ENCODE measurements at places on chromosomes 7 and 10.

GRCh38 chr7:90736968-90737939, 141.1 kb downstream of the CDK14 start:
- no peak for DNase-seq

DNA sequence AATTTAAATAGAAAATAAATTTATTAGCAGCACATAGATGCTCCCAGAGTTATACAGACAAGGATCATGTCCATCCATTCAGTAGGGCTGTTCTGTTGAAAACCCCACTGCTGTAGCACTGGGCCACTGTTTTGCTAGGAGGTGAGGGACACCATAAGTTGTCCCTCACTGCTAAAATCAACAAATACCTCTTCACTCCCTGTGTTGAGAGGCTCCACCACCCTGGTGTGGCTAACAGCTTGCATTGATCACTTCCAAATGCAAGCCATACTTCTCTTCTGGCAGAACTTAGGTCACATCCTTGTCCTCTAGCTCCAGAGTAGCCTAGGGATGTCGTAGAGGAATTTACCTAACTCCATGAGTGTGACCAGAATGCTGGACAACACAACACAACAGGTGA, 55.4 kb downstream of the MDFIC start:
- no peak for DNase-seq

DNA sequence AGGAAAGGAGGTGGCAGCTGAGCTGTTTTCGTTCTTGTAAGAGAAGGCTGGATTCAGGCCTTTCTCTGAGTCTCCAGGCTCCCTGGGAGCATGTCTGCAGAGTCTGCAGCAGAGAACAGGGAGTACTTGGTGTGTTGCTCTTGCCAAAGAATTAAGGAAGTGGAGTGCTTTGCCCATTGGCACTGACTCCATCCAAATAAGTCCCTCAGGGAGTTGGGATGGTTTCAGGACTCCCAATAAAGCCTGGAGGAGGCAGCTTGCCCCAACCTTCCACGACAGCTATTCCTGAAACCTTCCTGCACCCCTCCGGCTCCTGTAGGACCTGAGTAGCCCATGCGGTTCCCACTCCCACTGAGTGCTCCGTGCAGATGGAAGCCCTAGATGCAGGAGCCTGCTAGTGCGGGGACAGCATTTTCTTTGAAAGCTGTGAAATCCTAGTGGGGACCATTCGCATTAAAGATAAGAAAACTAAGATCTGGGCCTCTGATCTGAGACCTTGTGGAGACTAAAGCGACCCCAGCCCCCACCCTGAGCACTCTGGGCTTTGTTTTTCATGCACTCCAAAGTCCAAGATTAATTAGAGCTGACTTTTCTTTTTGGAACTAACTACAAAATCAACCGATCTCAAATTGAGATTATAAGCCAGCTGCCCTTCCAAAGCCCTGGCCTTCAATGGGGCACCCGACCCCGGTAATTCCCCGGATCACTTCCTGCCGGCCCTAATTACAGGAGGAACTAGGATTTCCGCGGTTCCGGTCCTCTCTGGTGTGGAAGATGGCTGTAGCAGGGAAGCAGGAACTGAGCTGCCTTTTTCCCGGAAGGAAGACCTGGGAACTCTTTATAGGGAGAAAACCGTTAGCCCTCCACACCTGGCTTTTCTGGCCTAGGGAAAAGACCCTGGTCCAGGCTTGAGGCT, 110.2 kb downstream of the COL13A1 start:
- peak; percentile 68 for DNase-seq

- DNase-seq: no peak
These were observed 406.4 kb upstream of the VWC2 start for GRCh38 chr7:49367072-49367471.

DNA sequence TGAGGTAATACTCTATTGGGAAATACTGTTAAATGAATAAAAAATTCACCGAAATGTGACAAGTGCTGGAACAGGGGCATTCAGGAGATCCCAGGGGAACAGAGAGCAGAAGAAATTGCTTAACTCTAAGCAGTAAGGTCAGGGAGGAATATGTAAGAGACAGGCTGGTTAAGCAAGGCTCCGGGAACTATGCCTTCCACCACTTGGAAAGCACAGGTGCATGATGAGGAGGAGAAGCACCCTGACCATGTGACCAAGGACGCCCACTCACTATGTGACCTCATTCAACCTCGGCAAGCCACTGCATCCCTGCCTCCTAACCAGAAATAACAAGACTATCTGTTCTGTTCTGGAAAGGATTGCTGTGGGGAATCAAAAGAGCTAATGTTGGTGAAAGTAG, 218.4 kb downstream of the ELMO1 start:
- peak; percentile 20 for DNase-seq

- DNase-seq: no peak
These were observed 53.8 kb downstream of the NHLRC2 start for GRCh38 chr10:113908236-113908635.

GRCh38 chr10:29473406-29474100, 161.2 kb downstream of the SVIL start:
- DNase-seq: no peak

DNA sequence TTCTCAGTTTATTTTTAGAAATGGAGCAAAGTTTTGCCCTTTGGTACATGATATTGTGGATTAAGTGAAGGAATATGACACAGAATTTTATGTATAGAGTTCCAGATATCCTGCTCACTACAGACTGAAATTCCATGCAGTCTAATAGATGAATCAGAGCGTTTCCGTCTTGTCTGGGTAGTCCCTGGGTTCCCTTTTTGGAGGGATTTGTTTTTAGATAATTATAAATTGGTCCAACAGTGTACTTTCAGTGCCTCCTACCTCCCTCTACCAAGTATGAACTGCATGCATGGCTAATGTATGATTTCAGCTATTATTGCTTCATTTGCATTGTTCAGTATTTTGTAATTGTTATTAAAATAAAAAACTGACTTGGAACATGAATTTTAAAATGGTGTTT, 74.4 kb downstream of the SEPTIN7 start:
- DNase-seq: no peak

GRCh38 chr7:18538554-18539250, 43.2 kb downstream of the HDAC9 start:
- no peak for DNase-seq

DNA sequence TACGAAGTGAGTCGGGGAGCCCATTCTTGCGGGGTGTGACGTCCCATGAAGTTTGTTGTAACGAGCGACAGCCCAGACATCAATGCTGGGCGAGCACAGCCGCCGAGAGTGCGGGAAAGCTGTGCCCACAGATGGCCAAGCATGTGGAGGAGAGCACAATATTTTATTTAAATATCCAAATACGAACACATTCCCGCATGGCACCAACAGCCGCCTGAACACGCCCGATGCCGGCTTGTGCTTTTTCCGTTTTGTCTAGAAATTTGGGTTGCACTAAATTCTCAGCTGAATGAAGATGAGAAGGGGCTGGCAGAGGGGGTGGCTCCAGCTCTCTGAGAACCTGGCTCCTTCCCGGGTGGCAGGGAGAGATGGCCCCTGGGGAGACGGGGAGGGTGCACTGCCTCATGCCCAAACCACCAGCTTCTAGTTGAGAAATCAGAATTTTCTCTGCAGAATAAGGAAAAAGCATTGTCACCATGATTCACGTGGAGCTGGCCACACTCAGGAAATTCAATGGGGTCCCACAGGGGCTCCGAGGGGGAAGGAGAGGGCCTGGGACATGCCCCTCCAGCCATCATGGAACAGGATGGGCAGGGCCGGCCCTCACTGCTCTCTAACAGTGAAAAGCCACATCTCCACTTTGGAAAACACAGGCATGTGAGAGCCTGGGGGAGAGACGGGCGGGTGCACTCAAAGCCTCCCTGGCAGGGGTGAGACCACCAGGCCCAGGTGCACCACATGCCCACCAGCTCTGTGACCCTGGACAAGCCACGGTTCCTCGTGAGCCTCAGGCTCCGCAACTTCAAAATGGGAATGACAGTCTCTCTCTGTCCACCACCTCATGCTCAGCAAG, 48.3 kb downstream of the EBF3 start:
- no peak for DNase-seq

DNA sequence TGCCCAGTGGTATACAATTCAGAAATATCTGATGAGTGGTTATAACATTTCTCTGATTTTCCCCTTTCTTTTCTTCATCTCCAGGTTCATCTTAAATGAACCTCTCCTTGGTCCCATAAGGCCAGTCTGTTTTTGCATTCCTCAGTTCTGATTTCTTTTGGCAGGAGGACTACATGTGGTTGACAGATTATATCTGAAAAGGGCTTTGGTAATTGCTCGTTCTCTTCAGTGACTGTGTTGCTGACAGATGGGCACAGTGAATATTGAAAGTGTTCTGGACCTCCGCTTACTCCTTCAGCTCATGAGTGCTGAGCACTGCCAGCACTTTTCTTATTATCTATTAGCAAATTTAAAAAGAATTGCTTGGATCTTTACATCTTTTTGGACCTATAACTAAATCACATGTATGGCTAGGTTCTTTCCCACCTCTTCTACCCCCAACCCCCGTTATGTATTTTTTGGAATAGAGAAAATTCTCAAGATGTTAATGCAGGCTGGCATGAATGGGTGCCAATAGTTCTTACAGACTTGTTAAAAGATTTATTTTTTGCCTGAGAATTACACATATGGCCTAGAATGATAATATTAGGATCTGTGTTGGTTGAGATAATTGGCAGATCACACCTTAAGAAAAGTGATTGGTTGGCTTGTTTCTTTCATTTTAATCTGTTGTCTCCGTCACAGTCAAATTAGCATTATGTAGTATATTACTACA, 323.0 kb downstream of the EXOC4 start:
- DNase-seq: no peak

GRCh38 chr7:28466341-28466740, 54.0 kb downstream of the CREB5 start:
- no peak for DNase-seq

- DNase-seq: no peak
These were observed 180.8 kb upstream of the SLC26A5 start for GRCh38 chr7:103626776-103627175.

DNA sequence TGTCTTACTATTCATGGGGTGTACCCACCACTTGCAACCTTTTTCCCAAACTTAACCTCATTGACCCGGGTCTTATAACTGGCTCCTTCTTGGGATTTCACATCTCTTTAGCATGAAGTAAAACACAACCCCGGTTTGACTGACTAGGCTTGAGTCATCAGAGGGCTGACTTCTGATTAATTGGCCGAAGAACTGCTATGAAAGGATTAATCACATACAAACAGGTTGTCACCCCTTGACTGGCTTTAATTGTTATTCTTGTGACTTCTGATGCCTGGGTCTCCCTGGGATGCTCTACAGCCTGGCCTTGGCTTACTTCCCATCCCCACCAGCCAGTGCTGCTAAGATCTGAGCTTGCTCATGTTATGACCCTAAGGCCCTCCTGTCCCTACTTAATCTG, 8.8 kb upstream of the CRPPA start:
- no peak for DNase-seq

GRCh38 chr10:34119456-34119855, 695.6 kb downstream of the PARD3 start:
- no peak for DNase-seq

GRCh38 chr10:102795453-102796406, 41.5 kb downstream of the CYP17A1 start:
- DNase-seq: no peak

DNA sequence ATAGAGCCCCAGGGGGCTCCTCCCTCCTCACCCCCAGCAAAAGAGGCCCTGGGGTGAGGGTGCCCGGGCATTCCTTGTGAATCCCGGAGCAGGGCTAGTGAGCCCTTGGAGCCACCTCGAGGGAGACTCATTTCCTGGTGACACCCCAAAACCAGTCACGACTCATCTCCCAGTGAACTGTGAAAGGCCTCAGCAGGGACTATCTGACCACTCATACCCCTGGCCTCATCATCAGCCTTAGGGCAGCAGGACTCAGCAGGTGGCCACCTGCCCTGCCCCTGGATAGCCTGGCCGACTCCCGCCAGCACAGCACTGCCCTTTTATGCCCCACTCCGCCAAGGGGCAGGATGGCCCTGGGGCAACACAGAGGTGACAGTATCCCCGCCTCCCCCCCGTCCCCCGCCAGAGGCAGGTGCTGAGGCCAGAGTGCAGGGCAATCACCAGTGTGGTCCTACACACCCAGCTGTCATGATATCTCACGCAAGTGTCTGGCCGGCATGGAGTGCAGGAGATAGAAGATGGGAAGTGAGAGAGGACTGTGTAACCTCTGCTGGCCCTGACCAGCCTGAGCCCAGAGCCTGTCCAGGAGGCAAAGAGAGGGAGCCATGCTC, 3.2 kb downstream of the SNCG start:
- DNase-seq: no peak

DNA sequence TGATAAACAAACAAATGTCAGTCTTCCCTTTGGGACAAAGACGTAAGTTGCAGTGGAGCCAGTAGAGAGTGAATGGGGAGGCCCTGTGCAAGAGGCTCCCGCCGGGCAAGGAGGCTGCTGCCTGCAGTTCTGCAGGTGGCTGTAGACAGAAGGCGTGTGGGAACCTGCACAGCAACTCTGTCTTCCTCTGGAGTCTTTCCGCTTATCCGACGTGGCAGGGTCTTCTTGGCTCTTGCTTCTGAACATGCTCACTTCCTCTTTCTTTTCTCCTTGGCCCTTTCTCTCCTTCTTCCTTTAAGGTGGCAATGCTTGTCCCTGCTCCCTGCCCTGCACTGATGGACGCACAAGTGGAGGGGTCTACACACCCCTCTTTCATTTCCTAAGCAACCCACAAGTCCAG, 122.5 kb downstream of the HIPK2 start:
- no peak for DNase-seq

GRCh38 chr10:100923580-100923979, 10.8 kb downstream of the SLF2 start:
- no peak for DNase-seq

- DNase-seq: no peak
These were observed 97.7 kb downstream of the TMEM130 start for GRCh38 chr7:98771941-98772603.

GRCh38 chr7:38506756-38507155, 124.4 kb downstream of the AMPH start:
- no peak for DNase-seq

DNA sequence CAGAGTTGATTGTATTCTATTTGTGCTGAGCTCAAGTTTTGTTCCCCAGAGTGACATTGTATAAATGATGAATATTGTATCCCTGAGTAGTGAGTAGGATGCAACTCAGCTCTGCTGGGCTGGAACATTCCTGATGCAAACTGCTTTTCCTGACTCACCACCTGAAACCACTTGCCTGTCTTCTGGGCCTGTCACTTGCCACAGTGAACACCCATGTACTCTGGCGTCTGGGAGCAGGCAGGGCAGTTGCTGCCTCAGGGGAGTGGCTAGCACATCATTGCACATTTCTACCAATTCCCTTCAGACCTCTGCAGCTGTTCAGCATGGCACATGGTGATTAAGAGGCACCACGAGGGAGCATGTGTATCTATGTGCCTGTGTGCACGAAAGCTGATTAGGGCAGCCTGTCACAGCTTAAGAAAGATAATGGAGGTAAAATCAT, 157.3 kb downstream of the SND1 start:
- DNase-seq: no peak

DNA sequence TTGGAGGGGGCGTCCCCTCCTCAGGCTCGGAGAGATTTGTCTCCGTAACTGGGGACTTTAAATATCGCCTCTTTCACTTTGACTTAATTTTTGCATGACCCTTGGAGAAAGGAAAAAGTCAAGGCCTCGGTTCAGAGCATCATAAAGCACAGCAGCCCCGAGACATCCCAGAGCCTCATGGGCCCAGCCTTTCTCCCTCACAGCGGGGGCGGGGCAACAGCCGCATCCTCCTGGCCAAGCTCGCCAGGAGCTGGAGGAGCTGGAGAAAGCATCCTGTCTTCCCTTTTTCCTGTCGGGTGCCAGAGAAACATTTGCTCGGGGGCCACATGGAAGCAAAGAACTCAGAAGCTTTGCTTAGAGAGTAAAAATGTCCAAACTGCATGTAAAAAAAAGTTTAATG, 43.6 kb upstream of the DPYSL4 start:
- no peak for DNase-seq

- no peak for DNase-seq
These were observed 153.2 kb upstream of the LYZL2 start for GRCh38 chr10:30782537-30783461.

Data from midbrain (tissue), 1 donor.